ENCODE measurements at places on chromosomes 7 and 10.
A peak's percentile ranks its signal among the peaks of the same experiment; 100 is the strongest.

GRCh38 chr10:4199196-4199595, 414.2 kb upstream of the KLF6 start:
- DNase-seq, result no peak

DNA sequence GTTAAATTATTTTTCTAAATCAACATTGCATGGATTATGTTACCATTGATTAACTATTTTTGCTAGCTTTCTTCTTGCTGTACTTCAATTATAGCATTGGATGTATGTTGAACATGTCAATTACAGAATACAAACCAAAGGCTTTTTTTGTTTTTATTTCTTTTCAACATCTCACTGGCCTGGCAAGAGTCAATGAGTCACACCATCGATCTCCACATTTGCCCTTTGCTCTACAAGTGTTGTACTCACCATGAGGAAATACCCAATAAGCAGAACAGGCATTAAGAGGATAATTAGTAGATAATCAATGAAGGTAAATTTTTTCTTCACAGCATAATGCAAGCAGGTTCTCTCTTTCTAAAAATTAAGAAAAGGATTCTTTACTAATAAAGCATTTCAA, 23.3 kb downstream of the ANKRD22 start:
- peak; percentile 56 for DNase-seq

DNA sequence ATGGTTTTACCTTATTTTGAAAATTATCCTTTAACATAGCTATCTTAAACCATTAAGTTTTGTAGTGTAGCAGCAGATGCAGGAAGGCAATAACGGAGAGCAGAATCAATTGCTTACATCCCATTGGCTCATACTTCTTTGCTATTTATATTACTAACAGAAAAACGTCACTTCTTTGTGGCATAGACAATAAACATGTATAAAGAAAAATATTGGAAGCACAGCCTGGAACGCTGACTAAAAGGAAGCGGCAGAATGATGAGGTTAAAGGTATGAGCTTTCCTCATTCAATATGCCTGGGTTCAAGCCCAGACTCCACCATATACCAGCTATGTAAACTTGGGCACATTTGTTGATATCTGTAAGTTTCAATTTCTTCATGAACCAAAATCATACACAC, 24.0 kb upstream of the BMPER start:
- DNase-seq, result no peak

GRCh38 chr10:94193466-94193924, 169.2 kb downstream of the NOC3L start:
- DNase-seq, result no peak

- DNase-seq, result no peak
These were observed 762.7 kb upstream of the PHF14 start for GRCh38 chr7:10211016-10211415.

DNA sequence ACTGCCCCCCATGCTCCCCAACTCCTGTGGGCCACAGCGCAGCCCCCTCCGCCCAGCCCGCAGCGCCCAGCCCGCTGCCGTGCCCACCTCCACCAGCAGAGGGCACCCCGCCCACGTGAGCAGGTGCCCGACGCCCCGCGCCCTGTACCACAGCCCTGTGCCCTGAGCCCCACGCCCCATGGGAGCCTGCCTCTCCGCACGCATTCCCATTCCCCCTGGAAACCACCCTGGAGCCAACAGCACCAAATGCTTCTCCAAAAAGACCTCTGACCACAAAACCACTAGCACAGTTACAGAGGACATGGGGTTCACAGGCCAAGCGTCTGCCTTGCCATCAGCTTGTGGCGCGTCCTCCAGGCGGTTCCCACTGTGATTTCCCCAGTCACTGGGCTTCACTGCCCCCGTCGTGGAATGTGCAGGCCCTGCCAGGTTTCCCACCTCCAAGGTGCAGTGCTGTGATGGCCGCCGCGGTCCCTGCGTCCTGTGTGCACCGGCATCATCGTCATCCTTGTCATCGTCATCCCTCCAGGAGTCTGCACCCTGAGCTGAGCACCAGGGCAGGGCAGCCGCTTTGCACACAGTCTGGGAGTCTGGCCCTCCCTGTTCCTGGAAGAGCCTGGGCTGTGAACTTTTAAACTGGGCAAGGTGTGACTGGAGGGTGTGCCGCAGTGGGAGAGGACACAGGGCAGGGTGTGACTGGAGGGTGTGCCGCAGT, 61.7 kb downstream of the PWWP2B start:
- peak; percentile 79 for DNase-seq

GRCh38 chr7:80054356-80054755, 80.3 kb upstream of the GNAI1 start:
- no peak for DNase-seq

DNA sequence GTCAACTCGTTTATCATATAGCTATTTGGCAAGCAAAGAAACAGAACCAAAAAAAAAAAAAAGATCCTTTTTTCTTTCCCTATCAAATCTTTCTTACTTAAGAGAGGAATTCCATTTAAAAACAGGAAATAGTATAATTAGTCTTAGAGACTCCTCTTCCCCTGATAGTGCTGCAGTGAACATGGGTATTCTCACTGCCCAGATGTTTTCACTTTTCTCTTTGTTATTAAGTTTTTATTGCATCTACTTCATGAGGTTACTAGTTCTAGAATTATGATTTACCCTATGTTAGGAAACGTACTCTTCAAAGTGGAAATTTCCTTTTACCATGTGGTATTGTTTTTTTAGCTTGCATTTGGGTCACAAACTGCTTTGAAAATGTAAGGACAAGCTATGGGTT, 8.5 kb downstream of the CASP2 start:
- DNase-seq, result no peak

DNA sequence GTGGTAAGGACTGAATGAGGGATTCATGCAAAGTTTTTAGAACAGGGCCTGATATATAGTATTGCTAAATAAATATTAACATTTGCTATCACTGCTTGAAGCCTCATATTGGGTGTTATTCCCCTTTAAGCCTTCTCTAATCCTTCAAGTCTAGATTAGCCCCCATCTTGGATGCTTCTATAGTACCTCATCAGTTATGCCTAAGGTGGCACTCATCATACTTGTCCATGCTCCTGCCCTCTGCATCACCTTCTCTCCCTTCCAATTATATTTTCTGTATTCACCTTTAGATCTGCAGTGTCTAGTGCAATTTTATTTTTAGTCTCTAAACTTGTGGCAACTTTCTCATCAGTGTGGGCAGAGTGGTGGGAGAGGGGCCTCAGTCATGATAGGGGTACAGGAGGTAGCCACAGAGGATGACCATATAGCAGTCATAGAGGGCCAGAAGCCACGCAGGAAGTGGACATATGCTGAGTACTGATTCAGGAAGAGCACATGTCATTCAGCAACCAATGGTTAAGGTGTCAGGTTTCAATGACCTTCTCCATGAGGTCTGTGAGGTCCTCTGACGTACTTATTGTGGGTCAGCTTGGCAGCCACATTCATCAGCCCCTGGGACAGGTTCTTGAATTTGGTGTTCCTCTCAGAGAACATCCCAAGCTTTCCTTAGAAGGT, 2.5 kb downstream of the ENTPD1 start:
- DNase-seq, result no peak

GRCh38 chr10:128568041-128568440, 441.8 kb upstream of the MKI67 start:
- DNase-seq, result no peak

Measured in small intestine (tissue), 16 donors.